ENCODE measurements at places on chromosomes 5 and 9. TPM values are rescaled to one million over a fixed set of nuclear protein-coding genes. Genes with fewer than 3 reads are reported as not detected.

Gene MEF2C
- total RNA-seq = 58.3 TPM

Gene CCL27
- not detected for total RNA-seq

Gene IFNA21
- not detected for total RNA-seq

GRCh38 chr9:14783358-14783757, 60.8 kb upstream of the CER1 start:
- no peaks in the 10 kb centered on the region for H3K36me3 ChIP-seq
- H3K4me3 ChIP-seq = no peak overlapping the region
- H3K4me1 ChIP-seq = no peaks in the 10 kb centered on the region
- H3K27me3 ChIP-seq = peaks cover 11% of the 10 kb centered on the region
- no peak for DNase-seq

GRCh38 chr9:112535811-112536210, 49.2 kb downstream of the KIAA1958 start:
- peak overlapping the region; percentile 69 for H3K27ac ChIP-seq
- peak; percentile 68 for DNase-seq
- peaks cover 11% of the 10 kb centered on the region for H3K4me1 ChIP-seq
- H3K4me3 ChIP-seq = no peak overlapping the region

DNA sequence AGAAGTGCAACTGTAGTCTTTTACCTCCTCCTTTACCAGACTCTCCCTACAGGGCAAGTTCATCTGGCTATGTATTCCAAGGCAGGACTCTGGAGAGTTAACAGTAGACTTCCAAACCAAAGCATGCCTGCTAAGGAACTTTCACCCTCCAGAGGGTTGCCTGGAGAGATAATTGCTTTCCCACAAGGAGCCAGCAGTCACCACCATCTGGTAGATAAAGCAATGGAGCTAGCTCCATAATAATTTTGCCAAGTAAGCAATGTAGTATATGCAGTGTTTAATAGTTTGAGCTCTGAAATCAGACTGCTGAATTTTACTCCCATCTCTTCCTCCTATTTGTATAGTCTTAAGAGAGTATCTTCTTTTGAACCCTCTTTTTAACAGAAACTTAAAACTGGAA, 566.8 kb upstream of the PTGER4 start:
- no peaks in the 10 kb centered on the region for H3K27me3 ChIP-seq
- no peak overlapping the region for H3K4me3 ChIP-seq
- no peak for DNase-seq
- H3K36me3 ChIP-seq = no peaks in the 10 kb centered on the region
- H3K27ac ChIP-seq = no peak overlapping the region
- peaks cover 11% of the 10 kb centered on the region for H3K4me1 ChIP-seq

DNA sequence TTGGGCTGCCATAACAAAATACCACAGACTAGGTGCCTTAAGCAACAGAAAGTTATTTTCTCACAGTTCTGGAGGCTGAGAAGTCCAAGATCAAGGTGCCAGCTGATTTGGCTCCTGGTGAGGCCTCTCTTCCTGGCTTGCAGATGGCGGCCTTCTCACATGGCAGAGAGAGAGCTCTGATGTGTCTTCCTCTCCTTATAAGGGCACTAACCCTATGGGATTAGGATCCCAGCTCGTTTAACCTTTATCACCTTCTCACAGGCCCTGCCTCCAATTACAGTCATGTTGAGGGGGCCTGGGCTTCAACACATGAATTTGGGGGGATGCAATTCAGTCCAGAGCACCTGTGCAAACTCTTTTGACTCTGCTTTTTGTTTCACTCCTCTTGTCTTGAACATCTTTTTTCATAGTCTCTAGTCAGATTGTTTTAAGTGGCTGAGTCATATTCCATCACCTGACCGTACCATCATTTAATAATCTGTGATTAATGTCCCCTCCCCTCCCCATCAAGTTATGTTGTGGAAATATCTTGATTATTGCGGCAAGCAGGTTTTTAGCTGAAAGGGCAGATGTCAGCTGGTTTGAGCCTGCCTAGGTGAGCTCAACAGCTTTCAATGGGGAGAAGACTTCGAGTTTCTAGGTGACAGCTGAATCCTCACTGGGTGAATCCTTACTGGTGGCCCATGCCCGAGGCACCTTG, 61.8 kb downstream of the NDFIP1 start:
- H3K27me3 ChIP-seq = no peaks in the 10 kb centered on the region
- no peak overlapping the region for H3K27ac ChIP-seq
- no peaks in the 10 kb centered on the region for H3K4me1 ChIP-seq

DNA sequence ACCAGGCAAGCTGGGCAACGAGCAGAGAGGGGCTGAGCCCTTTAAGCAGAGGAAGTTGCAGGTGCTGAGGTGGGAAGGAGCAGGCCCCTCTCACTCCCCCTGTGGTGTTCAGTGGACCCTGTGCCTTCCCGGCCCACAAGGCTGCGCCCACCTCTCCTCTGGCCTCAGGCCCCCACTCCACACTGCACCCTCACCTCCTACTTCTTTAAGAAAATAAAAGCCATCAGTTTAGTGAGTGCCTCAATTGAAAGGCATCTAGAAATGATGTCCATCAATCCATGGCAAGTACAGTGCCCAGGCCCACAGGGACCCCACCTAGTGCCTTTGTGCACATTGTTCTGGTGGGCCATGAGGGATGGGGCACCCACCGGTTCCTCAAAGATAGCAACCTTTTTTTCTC, 158.0 kb downstream of the PAX5 start:
- no peak for DNase-seq
- H3K36me3 ChIP-seq = no peaks in the 10 kb centered on the region
- H3K4me3 ChIP-seq = no peak overlapping the region
- no peaks in the 10 kb centered on the region for H3K4me1 ChIP-seq
- no peaks in the 10 kb centered on the region for H3K27me3 ChIP-seq

DNA sequence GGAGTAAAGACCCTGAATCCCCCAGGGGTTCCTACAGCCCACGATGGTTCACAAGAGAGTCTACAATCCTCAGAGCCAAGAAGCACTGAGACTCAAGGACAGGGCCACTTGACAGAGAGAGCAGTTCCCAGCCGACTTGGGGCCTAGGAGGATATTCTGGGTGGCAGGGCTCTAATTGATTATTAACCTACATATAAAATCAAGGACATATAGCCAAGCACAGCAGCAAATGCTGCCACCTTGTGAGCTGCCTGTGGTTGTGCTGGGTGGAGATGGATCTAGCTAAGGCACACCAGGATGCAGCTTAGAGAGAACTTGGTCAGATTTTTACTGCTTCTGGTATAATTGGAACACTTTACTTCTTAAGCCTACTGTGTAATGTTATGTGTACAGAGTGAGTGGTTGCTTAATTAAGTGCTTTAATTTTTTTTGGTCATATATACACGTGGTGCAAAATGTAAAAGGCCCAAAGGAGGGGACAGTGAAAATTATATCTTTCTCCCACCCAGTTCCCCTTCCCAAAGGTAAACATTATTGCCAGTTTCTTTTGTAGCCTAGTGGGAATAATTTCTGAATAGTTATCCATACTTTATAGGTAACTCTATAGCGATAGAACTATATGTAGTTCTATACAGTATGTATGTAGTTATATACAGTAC, 78.8 kb downstream of the F2RL2 start:
- DNase-seq = no peak
- H3K4me1 ChIP-seq = no peaks in the 10 kb centered on the region
- peaks cover 8% of the 10 kb centered on the region for H3K27me3 ChIP-seq
- no peak overlapping the region for H3K27ac ChIP-seq
- H3K4me3 ChIP-seq = no peak overlapping the region

- no peak for DNase-seq
- H3K27me3 ChIP-seq = peaks cover 2% of the 10 kb centered on the region
- no peak overlapping the region for H3K4me3 ChIP-seq
- no peaks in the 10 kb centered on the region for H3K4me1 ChIP-seq
Observed at GRCh38 chr5:180474569-180474968, 19.6 kb upstream of the CNOT6 start.

DNA sequence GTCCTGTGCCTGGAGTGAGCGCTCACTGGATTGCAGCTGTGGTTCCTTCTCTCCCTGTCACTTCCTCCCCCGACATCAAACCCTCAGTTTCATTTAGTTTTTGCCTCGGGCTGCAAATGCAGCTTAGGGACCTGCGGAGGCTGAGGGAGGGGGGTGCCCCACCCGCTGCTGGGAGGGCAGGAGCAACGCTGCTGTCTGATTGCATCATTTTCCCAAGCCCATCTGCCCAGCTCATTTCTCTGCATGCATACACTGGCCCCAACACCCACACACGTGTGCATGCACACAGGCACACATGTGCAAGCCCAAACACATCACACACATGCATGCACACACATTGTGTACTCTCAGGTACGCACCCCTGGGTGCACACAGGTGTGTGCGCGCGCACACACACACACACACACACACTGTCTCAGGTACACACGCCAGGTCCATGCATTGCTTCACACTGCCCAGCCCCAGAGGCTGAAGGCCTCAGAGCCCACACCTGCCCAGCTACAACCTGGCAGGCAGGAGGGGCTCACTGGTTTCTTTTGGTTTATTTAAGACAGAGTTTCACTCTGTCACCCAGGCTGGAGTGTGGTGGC, 3.4 kb downstream of the ASS1 start:
- DNase-seq = no peak
- no peak overlapping the region for H3K4me3 ChIP-seq
- H3K36me3 ChIP-seq = no peaks in the 10 kb centered on the region
- H3K4me1 ChIP-seq = peaks cover 26% of the 10 kb centered on the region
- H3K27me3 ChIP-seq = no peaks in the 10 kb centered on the region
- H3K27ac ChIP-seq = no peak overlapping the region

DNA sequence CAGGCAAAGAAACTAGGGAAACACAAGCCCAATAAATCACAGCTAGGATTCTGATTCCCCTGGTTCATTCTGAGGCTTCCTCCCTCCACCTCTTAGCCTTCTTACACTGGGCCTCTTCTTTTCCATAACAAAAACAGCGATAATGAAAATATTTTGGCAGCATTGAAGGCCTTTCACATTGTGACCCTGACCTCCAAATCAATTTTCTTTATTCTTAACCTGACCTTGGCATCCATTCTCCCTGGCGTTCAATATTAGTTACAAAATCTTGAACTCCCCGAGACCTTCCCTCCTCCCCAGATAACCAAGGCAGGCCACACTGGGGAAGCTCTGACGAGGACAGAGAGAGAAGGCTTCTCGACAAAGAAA, 399.9 kb downstream of the ZSWIM6 start:
- DNase-seq = no peak
- H3K4me1 ChIP-seq = no peaks in the 10 kb centered on the region
- H3K36me3 ChIP-seq = no peaks in the 10 kb centered on the region
- no peak overlapping the region for H3K27ac ChIP-seq
- H3K4me3 ChIP-seq = no peak overlapping the region
- H3K27me3 ChIP-seq = peaks cover 15% of the 10 kb centered on the region

DNA sequence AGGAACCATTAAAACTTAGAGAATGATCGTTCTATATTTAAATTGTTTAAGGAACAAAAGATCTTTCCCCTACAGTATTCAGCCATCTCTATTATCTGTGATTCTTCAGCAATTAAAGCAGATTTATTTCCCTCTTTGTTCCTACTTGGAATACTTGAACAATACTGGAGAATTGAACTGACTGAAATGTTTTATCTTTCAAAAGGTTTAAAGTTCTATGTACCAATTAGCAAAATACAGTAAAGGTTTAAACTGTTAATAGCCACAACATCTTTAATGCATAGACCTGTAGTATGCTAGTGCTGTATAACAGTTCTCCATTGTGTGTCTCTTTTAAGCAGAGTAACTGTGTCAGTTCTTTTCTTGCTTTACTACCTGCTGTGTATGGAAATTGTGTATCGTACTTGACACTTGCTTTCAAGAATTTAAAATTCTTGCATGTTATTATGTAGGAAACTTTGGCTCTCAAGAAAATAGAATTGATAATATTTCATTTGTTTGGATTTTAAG, 54.0 kb downstream of the NDUFS4 start:
- H3K27me3 ChIP-seq = no peaks in the 10 kb centered on the region
- no peaks in the 10 kb centered on the region for H3K36me3 ChIP-seq
- no peaks in the 10 kb centered on the region for H3K4me1 ChIP-seq
- no peak overlapping the region for H3K4me3 ChIP-seq
- DNase-seq = no peak
- H3K27ac ChIP-seq = no peak overlapping the region

DNA sequence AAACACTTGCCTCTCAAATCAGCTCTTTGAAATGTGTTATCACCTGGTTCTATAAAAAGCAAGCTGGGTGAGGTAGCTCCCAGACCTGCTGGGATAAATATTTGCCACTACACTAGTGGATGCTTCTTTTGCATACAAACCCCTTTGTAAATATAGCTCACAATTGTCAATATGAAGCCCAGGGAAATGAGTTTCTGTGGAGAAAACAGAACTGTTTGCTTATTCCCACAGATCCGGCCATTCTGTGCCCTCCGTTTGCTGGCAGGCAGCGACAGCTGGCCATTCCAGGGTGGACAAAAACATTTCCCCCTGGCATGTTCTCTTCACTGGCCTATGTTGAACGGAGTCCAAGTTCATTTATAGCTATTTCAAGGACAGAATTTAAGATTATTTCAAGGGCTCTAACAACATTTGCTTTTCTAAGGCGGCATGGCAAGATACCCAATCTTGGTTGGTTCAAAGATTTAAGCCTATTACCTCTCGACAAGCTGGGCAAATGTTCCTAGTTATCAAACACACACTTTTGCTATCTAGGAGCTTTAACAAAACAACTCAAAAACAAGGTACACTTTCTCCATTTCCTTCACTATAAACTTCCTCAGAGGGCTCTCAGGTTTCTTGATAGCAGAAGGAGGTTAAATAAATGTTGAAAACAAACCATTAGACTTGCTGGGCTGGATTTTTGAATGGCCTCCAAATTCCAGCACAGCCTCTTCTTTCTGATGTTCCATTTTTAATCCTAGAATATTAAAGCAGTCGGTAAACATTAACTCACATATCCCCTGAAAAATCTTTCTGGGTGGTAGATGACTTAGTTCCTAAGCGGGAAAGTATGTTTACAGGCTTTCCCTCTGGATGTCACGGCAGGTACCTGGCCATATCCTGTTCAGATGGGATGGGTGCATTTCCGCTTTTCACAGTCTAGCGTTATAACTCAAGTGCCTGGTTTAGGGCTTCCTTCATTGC, 332.3 kb downstream of the PLK2 start:
- no peaks in the 10 kb centered on the region for H3K36me3 ChIP-seq
- no peak overlapping the region for H3K4me3 ChIP-seq
- H3K27ac ChIP-seq = no peak overlapping the region
- no peaks in the 10 kb centered on the region for H3K27me3 ChIP-seq
- peaks cover 7% of the 10 kb centered on the region for H3K4me1 ChIP-seq

DNA sequence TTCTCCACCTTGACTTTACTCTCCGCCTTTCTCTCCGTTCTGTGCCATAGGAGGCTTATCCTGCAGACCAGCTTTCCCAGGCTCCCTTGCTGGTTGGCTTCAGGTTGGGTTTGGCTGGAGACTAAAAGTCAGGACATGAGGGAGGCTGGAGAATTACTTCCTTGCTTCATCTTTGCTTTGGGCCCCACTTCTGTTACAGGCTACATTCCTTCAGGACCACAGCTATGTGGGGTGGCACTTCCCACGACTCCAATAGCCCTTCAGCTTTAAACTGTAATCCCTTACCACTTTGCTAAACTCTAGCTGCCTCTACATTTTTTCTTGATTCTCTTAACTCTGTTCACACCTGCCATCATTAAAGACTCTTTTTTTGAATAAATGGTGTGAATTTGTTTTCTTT, 186.7 kb upstream of the NR4A3 start:
- no peak overlapping the region for H3K4me3 ChIP-seq
- H3K27me3 ChIP-seq = no peaks in the 10 kb centered on the region
- H3K4me1 ChIP-seq = no peaks in the 10 kb centered on the region
- DNase-seq = no peak
- no peak overlapping the region for H3K27ac ChIP-seq
- H3K36me3 ChIP-seq = no peaks in the 10 kb centered on the region

- no peak for DNase-seq
- H3K27ac ChIP-seq = no peak overlapping the region
Observed at GRCh38 chr9:37210737-37211523, 90.6 kb downstream of the ZCCHC7 start.

- H3K36me3 ChIP-seq = no peaks in the 10 kb centered on the region
- no peak overlapping the region for H3K4me3 ChIP-seq
- no peak overlapping the region for H3K27ac ChIP-seq
- DNase-seq = no peak
- H3K27me3 ChIP-seq = no peaks in the 10 kb centered on the region
- H3K4me1 ChIP-seq = no peaks in the 10 kb centered on the region
Observed at GRCh38 chr9:134966270-134966669, 48.6 kb upstream of the FCN1 start.
